Jurkat, Clone E6-1 (cell line): ENCODE measurements at places on chromosomes 6 and 20.

GRCh38 chr6:617456-618100, 39.3 kb downstream of the HUS1B start:
- peak; percentile 9 for DNase-seq

GRCh38 chr20:55701467-55701866, 303.9 kb downstream of the CBLN4 start:
- no peak for DNase-seq

- DNase-seq = no peak
These were observed 61.8 kb upstream of the LAMA2 start for GRCh38 chr6:128821116-128821515.

- peak; percentile 27 for DNase-seq
These were observed 56.5 kb downstream of the CD40 start for GRCh38 chr20:46174469-46175126.

DNA sequence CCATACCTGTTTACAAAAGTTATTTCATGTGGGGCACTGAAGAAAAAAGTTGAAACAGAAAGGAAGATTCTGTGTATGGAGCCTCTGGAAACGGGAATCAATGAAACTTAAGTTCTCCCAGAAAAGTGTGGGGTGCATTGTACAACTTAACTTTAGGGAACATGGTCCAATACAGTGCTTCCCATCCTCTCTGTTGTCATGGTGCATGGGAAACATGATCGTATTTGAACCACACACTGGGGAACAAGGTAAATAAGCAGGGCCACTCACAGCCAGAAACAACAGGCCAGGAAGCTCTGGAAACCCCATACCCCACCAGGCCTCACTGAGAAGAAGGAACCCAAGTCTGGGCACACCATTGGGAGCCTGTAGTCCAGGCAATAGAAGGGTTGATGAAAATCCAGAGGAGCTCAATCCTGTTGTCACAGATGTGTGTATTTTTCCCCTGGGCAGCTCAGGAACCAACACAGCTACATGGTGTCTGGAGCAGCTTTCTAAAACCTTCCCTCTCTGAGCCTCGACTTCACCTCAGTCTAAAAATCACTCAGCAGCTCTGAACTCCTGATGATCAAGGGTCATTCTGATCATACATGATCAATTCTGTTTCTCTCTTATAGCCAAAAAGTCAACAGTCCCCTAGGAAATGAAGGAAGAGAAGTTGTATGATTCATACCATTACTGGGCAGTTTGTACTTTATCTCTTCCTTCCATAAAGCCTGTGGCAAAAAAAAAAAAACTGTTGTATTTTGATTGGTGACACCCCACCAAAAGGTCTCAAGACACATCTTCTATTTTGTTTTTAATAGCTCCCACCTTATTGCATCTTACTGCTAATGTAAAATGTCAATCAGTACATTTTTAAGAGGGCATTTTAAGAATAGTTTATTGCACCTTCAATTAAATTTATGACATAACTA, 198.5 kb upstream of the TAB2 start:
- DNase-seq = no peak

DNA sequence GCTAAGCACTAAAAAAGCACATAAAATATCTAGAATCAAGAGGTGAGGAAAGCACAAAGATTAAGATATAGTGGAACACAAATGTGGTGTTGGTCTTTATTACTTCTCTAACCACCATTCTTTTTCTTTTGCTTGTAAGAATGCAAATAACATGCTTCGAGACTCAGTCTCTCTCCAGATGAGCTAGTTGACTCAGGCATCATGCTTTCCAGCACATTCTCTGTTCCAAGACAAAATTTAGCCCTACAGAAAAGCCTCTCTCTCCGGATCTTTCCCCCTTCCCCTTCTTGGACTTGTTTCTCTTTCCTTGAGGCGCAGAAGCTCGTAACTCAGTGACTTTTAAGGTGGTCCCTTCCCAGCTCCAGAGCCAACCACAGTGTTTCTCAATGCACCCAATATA, 91.0 kb downstream of the FNDC1 start:
- no peak for DNase-seq

DNA sequence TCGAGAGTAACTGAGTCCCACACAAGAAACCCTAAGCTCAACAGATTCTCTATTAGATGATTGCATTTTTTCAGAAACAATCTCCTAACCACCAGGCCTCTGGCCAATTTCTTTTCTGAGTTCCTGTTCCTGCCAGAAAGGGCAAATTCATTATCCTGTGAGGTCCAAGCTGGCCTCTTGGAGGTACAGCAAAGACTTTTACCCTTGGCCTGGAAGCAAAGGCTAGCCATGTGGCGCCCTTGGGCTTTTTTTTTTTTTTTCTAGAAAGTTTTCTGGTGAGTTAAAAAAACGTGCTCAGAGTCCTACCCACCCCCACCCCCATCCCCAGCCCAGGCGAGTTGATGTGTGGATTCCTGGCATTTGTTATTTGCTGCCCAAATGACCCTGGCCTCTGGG, 59.0 kb upstream of the EEF1A1 start:
- DNase-seq = no peak

DNA sequence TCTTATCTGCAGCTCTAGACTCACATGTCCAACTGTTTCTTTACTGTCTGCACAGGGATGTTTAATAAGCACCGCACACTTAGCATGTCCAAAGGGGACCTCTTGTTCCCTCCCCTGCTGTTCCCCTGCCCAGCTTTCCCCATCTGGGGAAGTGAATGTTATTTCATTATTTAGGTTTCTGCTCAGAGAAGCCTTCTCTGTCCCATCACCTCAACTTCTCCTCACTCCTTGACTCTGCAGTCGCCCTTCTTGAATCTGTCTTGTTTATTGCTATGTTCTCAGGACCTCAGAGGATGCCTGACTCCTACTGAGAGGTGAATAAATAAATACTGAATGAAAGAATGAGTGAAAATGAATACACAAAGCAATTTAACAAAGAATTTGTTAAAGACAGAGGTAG, 121.0 kb downstream of the SASH1 start:
- no peak for DNase-seq
